Activated CD4-positive, alpha-beta memory T cell treated with anti-CD3 and anti-CD28 coated beads, Interleukin-2, amount 10 ng/mL, durations not matched to agents 7 days and 5 days (primary cell): ENCODE measurements at places on chromosomes 2 and 18. TPM values are rescaled to one million over a fixed set of nuclear protein-coding genes. Genes with fewer than 3 reads are reported as not detected.
A peak's percentile ranks its signal among the peaks of the same experiment; 100 is the strongest.

The MOGAT1 gene
- total RNA-seq: not detected

The HAAO gene
- 0.28 TPM for total RNA-seq

The SFT2D3 gene
- 5.8 TPM for total RNA-seq

The LRATD1 gene
- total RNA-seq: not detected

The ZAP70 gene
- total RNA-seq: 283 TPM

The WDFY1 gene
- total RNA-seq: 66.2 TPM

The UCN gene
- 2.2 TPM for total RNA-seq

The PROC gene
- total RNA-seq: not detected

The CFC1 gene
- not detected for total RNA-seq

The ARHGAP15 gene
- total RNA-seq: 167 TPM

The WDR43 gene
- 47.2 TPM for total RNA-seq

The FIGLA gene
- not detected for total RNA-seq

The IL36RN gene
- total RNA-seq: not detected

GRCh38 chr2:134482766-134483340 is 229.0 kb downstream of the MGAT5 start:
- DNase-seq: no peak

DNA sequence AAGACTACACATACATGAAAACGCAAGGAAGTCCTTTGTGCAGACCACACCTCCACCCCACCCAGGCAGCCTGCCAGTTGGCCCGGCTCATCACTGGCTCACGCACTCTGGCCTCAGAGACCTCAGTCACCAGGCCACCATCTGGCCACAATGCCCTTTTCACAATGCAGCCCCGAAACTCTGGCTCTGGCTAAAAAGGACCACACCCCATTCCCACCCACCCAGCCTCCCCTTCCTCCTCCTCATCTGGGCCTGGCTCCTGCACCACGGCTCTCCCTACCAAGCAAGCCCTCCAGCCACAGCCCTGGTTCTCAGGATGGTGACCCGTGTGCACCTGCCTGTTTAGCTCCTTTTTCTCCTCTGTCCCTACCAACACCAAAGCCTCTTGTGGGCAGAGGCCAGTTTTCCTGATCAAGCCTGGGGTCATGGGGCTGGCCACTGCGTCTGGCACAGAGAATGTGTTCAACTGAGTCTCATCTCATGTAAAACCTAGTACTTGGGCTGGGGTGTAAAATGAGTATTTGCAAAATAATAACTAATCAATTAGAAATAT is 7.4 kb downstream of the HDAC4 start:
- no peak for DNase-seq

GRCh38 chr2:148664229-148664628 is 19.7 kb downstream of the EPC2 start:
- DNase-seq: no peak

- DNase-seq: peak; percentile 63
Measured at GRCh38 chr2:219119422-219120043, 41.1 kb downstream of the NHEJ1 start.

DNA sequence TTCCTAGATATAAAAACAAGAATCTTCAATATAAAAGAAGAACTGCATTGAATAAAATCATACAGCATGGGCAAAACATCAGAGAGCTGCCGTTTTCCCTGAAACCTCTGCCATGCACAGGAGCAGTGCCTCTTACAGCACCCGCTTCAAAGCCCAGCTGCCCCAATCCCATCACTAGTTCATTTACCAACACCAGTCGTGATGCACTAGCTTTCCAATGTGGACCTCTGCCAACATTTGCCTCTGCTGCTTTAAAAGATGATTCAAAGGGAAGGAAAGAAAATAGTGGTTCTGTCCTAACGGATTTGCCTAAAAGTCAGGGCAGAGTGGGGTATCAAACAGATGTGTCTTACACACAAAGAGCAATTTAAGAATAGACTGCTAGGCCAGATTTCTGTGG is 43.4 kb upstream of the AP1S3 start:
- DNase-seq: no peak

DNA sequence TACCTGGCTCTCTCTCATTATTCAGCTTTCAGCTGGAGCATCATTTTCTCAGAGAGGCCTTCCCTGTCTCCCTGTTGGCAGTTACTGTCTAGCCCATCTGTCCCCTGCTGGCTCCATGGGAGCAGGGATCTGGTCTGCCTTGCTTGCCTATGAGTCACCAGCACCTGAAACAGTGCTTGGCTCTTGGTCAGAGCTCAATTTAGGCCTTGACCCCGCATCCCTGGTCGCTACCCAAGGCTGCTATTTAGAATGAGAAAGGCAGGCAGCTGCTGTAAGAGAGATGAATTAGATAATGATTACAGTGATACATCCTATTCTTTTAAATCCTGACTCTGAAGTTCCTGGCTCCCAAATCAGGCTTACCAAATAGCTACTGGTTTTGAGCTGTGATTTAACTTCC is 32.9 kb downstream of the KCNE4 start:
- no peak for DNase-seq

GRCh38 chr2:20476950-20477349 is 30.1 kb downstream of the RHOB start:
- DNase-seq: no peak

GRCh38 chr18:58373481-58373880 is 255.4 kb downstream of the ALPK2 start:
- DNase-seq: no peak

GRCh38 chr18:26419746-26420145 is 128.6 kb downstream of the KCTD1 start:
- DNase-seq: no peak

- DNase-seq: no peak
Measured at GRCh38 chr2:198587741-198588140, 783.3 kb downstream of the PLCL1 start.

DNA sequence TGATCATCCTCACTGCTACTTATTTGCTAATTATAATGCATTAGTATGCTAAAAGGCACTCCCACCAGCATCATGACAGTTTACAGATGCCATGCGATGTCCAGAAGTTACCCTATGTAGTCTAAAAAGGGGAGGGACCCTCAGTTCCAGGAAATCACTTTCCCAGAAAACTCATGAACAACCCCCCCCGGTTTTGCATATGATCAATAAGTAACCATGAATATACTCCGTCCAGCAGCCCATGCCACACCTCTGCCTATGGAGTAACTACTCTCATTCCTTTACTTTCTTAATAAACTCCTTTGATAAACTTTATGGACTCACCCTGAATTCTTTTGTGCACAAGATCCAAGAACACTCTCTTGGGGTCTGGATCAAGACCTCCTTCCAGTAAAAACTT is 86.8 kb downstream of the MALT1 start:
- no peak for DNase-seq

DNA sequence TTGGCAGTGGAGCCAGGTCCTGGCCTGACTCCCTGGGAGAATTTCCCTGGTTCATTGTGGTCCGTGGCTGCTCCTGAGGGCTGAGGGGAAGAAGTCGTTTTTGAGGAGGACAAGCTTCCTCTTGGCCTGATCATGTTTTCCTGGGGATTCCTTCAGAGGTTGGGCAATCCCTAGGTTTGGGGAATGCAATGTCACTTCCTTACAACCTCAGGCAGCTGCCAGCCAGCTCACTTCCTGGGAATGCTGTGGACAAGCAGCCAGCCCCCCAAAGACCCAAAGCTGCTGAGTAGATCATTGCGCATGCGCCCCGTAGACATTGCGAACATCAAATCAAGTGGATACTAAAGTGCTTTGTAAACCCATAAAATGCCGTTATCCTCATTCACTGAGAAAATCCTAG is 7.7 kb upstream of the DNMT3A start:
- no peak for DNase-seq

- no peak for DNase-seq
Measured at GRCh38 chr18:31432316-31432715, 15.2 kb upstream of the DSG3 start.

GRCh38 chr2:160472839-160473251 is 20.8 kb downstream of the RBMS1 start:
- DNase-seq: no peak

DNA sequence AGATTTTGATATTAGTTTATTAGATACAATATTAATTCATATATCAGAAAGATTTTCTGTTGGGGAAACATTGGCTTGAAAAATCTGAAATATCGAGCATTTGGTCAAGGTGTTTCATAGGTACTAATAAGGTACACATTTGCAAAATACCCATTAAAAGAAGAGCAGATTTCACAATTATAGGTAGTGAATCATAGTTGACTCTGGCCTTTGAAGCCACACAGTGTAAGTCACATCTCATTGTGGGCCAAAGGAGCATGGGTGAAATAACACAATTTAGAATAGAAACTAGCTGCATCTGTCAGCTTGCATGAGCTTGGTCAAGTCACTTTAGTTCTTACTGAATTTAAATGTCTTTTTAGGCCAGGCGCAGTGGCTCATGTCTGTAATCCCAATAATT is 4.9 kb downstream of the KDM3A start:
- DNase-seq: no peak

GRCh38 chr2:140747665-140748064 is 1383.2 kb downstream of the LRP1B start:
- no peak for DNase-seq

GRCh38 chr2:25453199-25453905 is 111.6 kb upstream of the DNMT3A start:
- DNase-seq: peak; percentile 37

- no peak for DNase-seq
Measured at GRCh38 chr2:202278036-202278760, 12.6 kb downstream of the NOP58 start.

- DNase-seq: no peak
Measured at GRCh38 chr2:15818318-15818753, 122.0 kb upstream of the MYCN start.

DNA sequence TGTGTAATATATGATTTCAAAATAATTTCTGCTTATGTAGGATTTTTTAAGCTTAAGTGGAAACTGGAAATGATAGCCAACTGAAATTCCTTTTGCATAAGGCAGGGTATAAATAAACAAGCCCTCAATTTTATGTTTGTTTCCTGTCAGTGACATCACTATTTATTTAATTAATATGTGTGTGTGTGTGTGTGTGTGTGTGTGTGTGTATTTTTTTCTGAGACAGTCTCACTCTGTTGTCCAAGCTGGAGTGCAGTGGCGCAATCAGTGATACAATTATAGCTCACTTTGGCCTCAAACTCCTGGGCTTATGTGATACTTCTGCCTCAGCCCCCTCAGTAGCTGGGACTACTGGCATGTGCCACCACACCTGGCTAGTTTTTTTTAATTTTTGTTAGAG is 29.3 kb upstream of the CYP20A1 start:
- no peak for DNase-seq
